ENCODE measurements at places on chromosomes 2 and 18. TPM values are rescaled to one million over a fixed set of nuclear protein-coding genes. Genes with fewer than 3 reads are reported as not detected.

GRCh38 chr2:186629250-186629996 is 39.6 kb downstream of the ITGAV start:
- DNase-seq = no peak

Gene SETBP1
- 39.3 TPM for total RNA-seq

Gene KCTD1
- total RNA-seq = 13.4 TPM

GRCh38 chr18:74446178-74446577 is 10.9 kb downstream of the DIPK1C start:
- no peak for DNase-seq

DNA sequence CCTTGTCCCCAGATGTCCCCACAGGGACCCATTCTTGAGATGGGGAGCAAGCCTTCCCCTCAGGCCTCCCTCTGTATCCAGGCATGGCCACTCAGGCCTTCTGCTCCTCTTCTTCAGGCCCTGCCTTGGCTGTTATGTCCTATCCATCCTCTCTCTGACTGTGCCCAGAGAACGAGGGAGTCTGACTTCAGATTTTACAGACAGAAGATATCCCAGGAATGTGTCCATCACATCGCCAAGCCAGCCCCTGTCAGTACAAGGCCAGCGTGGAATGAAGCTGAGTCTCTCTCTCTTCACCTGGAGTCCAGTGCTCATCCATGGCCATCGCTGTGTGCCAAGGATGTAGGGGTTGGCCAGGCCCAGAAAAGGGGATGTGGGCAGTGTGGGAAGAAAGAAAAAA is 57.6 kb downstream of the SDC1 start:
- no peak for DNase-seq

DNA sequence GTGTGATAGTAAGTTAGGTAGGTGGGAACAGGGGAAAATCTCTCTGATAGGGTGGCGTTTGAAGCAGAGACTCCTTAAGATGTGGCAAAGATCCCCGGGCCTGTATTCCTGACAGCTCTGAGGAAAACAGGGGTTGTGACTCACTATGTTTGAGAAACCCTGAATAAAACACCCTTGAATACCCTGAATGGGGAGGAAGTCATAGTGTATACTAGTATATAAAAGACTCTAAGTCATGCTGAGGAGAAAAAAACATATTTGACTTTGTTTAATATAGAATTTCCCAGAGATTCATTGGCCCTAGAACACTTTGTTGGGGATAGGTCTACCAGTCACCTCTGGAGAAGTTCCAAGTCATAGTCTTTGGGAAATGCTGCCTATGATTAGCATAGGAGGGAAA is 590.9 kb downstream of the IRS1 start:
- no peak for DNase-seq

Gene CRYBA2
- not detected for total RNA-seq

DNA sequence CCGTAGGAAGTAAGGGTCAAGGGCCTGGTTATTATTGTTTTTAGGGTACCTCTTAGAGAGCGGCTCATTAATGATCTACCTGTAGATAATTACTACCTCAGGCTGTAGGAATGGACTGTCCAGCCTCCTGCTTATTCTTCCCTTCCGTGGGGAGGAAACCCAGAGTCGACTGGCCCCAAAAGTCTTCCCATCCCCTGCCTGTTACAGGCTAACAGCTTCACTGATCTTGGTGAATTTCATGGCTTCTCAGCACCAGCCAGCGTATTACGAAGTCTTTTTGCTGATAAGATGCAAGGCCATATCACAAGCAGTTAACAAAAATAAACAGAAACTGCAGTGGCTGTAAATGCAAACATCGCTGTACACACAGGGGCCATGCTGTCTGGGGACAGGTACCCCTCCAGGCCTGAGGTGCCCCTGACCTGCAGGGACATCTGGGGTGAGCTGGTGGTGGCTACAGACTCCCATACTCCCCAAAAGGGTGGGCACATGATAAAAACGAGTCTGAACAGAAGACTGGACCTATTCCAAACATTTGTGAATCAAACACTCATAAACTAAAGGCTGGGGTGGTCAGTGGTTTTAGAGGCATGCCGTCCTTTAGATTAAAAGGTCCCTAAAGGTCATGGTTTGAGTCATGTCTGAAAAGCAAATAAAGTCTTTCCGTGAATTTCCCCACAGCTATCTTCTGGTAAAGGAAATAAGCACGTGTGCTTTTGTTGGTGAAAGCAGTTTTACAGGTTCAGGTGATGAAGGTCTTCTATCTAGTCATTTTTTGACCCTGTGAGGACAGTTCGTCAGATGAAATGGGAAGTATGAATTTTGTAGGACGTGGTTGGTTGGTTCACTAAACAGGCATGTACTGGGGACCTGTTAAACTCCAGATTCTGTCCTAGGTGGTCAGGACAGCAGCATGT is 36.7 kb downstream of the TTC39C start:
- no peak for DNase-seq

GRCh38 chr2:69743847-69744264 is 1.9 kb downstream of the ANXA4 start:
- no peak for DNase-seq

- DNase-seq = no peak
These were observed 1250.7 kb upstream of the FAM98A start for GRCh38 chr2:34849827-34850226.

Gene NDC80
- not detected for total RNA-seq

Gene DUSP11
- 24.1 TPM for total RNA-seq

- DNase-seq = no peak
These were observed 24.1 kb upstream of the CDH2 start for GRCh38 chr18:28201056-28201455.

Gene SMCHD1
- total RNA-seq = 73.8 TPM

DNA sequence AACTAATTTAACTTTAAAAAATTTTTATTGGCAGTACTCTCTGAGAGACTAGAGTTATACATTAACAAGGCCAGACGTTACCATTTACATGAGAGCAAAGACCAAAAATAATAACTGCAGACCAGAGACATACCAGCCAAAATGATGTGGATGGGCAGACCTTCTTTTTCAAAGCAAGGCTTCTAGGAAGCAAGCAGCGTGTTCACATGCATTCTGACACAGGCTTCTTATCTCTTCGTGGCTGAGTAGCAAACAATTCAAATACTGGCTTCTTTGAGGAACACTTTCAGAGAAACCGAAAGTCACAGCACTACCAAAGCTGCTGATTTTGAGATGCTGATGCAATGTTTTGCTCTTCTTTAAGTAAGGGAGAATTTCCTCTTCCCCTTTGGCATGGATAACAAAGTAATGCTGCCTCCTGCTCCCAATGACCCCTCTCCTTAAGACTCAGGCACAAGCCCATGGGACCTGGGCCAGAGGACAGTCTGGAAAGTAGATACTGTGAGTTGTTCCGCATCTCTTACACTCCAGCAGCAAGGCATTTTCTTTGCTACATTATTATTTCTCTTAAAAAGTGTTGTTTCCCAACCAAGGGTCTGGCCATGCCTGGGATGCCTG is 181.9 kb downstream of the MREG start:
- DNase-seq = no peak

GRCh38 chr2:7281231-7282201 is 364.3 kb downstream of the RNF144A start:
- DNase-seq = no peak

- no peak for DNase-seq
These were observed 22.8 kb downstream of the ATP8B1 start for GRCh38 chr18:57780318-57780705.

Gene CHRNG
- total RNA-seq = not detected

DNA sequence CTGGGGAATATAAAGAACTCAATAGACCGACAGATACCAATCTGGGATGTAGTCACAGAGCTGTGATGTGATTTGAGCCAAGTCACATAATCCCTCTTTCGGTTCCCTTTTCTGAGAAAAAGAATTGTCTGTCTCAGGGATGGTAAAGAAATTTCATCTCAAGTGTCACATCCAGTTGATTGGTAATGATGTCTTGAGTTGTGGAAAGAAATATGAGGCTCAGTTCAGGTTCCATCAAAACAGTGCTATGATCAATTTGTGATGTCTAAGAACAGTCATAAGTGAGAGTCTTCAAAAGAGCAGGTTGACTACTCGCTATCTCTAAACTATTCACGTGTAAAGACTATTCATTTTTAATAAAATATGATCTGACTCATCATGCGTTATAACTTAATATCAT is 223.3 kb downstream of the METTL4 start:
- DNase-seq = no peak

DNA sequence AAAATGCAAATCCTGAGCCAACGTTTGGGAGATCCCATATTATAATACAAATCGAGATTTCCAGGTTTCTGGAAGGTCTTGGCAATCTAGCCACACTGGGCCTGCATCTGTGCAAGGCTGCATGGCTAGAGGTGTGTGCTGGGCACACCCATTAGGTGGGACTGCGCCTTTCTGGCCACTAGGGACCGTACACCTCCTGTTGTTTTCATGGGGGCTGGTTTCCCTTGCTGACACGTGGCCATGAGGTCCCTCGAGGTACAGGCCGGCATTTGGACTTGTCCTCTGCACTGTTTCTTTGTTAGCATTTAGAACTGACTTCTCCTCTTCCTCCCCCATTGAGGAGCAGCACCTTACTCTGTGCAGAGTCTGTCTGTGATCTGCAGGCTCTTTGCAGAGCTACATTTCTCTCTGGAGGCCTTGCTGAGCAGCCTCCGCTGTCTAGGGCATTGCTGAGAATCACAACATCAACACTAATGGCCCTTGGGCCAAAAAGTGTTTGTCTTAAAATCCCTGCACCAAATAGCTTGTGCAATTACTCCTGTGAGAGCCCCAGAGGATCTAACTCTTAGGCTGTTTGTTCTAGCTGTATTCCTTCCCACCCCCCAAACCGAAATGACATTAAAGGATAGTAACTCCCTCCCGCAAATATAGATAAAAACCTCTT is 131.2 kb downstream of the NEDD4L start:
- no peak for DNase-seq

Gene SERPINB10
- total RNA-seq = not detected

DNA sequence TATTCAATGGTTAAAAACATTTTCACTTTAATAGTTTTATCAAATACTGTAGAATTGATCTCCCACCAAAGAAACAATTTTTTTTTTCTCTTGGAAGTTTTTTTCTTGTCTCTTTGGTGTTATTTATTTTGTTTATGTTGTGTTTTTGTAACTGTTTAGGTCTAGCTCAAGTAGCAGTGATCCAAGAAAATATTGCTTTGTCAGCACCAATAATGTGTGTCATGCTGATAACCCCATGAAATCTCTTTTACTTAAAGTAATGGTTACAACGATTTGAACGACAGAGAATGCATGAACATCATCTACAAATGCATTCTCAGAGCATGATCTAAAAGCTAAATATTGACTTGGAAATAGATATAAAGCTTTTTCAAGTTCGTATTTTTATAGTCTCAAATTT is 122.9 kb downstream of the DOK6 start:
- DNase-seq = no peak

Gene HEATR5B
- total RNA-seq = 35.6 TPM
